ENCODE measurements at places on chromosomes 1 and 21. TPM values are rescaled to one million over a fixed set of nuclear protein-coding genes. Genes with fewer than 3 reads are reported as not detected.
A peak's percentile ranks its signal among the peaks of the same experiment; 100 is the strongest.

Gene TAS1R1
- not detected for total RNA-seq

Gene TSSK3
- total RNA-seq = 3.9 TPM

Gene NLRP3
- total RNA-seq = not detected

Gene DMRTB1
- not detected for total RNA-seq

DNA sequence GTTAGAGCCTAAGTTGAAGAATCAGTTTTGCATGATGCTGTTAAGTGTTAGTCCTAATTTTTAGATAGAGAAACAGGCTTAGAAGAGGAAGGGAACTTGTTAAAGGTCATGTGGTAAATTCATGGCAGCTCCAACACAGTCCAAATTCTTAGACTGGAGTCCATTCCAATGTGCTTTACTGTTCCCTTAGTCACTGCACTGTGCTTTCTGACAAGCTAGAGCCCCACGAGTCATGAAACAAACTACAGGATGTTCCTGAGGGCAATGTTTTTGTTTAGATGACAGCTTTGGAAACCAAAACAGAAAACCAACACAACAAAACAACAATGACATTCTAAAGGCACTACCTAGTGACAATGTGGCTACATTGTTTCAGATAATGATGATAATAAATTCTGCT lies 23.1 kb upstream of the RGS4 start:
- no peak for DNase-seq
- peaks cover 2% of the 10 kb centered on the region for H3K27me3 ChIP-seq
- no peak overlapping the region for H3K4me3 ChIP-seq
- no peaks in the 10 kb centered on the region for H3K36me3 ChIP-seq
- H3K27ac ChIP-seq = no peak overlapping the region

- H3K36me3 ChIP-seq = no peaks in the 10 kb centered on the region
- H3K27ac ChIP-seq = no peak overlapping the region
- H3K4me1 ChIP-seq = no peaks in the 10 kb centered on the region
- peaks cover 8% of the 10 kb centered on the region for H3K27me3 ChIP-seq
- no peak overlapping the region for H3K4me3 ChIP-seq
Measured at GRCh38 chr1:43220905-43221778, 48.6 kb upstream of the TMEM125 start.

DNA sequence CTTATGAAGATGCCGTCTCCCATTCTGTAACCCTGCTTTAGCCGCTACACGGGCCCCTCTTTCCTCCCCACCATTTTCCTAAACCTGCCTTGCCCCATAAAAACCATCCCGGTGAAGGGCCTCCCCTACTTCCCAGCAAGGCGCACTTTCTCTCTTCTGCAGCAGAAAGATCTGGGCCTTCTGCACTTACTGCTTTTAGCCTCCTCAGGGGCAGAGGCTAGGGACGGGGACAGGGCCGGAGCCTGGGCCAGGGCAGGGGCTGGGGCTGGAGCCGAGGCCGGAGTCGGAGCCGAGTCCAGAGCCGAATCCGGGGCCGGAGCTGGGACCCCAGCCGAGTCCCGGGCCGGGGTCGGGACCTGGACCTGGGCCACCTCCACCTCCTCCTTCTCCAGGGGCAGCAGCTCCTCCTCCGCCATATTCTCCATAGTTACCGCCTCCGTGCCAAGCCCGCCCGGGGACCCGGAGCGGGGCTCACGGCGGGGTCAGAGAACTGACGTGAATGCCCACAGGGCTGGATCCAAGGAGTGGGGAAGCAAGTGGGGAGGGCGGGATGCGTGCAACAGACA lies 382 bp downstream of the TRMT1L start:
- no peaks in the 10 kb centered on the region for H3K27me3 ChIP-seq
- peaks cover 30% of the 10 kb centered on the region for H3K4me1 ChIP-seq
- peak overlapping the region; percentile 99 for H3K27ac ChIP-seq
- H3K36me3 ChIP-seq = peaks cover under 1% of the 10 kb centered on the region

- peaks cover 3% of the 10 kb centered on the region for H3K36me3 ChIP-seq
- H3K4me3 ChIP-seq = no peak overlapping the region
- no peaks in the 10 kb centered on the region for H3K27me3 ChIP-seq
- no peak overlapping the region for H3K27ac ChIP-seq
- peaks cover 8% of the 10 kb centered on the region for H3K4me1 ChIP-seq
Measured at GRCh38 chr21:36841866-36842265, 124.6 kb downstream of the HLCS start.

- no peak overlapping the region for H3K4me3 ChIP-seq
- no peaks in the 10 kb centered on the region for H3K36me3 ChIP-seq
- DNase-seq = no peak
- no peak overlapping the region for H3K27ac ChIP-seq
- H3K4me1 ChIP-seq = peaks cover 17% of the 10 kb centered on the region
Measured at GRCh38 chr1:173503391-173503790, 26.3 kb downstream of the PRDX6 start.

- peaks cover 20% of the 10 kb centered on the region for H3K4me1 ChIP-seq
- H3K4me3 ChIP-seq = peak overlapping the region; percentile 74
- peaks cover 60% of the 10 kb centered on the region for H3K27me3 ChIP-seq
- DNase-seq = no peak
- H3K36me3 ChIP-seq = no peaks in the 10 kb centered on the region
Measured at GRCh38 chr1:75614399-75614756, 3.5 kb upstream of the SLC44A5 start.

DNA sequence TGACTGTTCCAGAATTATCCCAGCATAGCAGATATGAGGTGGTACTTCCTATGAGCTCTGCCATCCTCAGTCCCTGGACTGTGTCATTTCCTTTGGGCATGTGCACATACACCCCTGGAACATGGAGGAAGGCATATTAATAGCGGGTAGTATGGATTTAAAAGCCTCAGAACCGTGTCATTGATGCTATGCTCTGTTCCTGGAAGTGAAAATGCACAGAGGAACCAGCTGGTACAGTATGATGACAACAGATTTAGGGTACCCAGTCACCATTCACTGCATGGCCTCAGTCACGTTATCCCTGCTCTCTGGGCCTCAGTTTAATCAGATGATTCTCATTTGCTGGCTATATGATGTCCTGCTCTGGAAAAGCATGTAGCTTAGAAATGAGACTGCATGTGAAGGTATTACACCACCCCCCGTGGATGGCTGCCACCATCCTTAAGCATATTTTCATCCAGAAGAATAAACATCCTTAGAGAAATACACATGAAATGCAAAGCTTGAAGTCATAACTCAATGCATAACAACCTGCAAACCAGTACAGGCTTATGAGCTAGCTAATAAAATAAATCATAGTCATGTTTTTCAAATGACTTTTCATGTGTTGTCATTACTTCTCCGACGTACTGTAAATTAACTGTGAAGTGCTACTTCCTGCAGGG lies 37.8 kb downstream of the SETD4 start:
- peaks cover 2% of the 10 kb centered on the region for H3K4me1 ChIP-seq
- H3K27ac ChIP-seq = no peak overlapping the region
- H3K27me3 ChIP-seq = no peaks in the 10 kb centered on the region
- H3K36me3 ChIP-seq = peaks cover 2% of the 10 kb centered on the region

GRCh38 chr1:224592636-224593582 lies 23.2 kb upstream of the CNIH3 start:
- no peak for DNase-seq
- no peaks in the 10 kb centered on the region for H3K36me3 ChIP-seq
- H3K27ac ChIP-seq = no peak overlapping the region

GRCh38 chr1:194538453-194538852 lies 1352.0 kb upstream of the B3GALT2 start:
- no peaks in the 10 kb centered on the region for H3K27me3 ChIP-seq
- H3K36me3 ChIP-seq = no peaks in the 10 kb centered on the region
- no peak overlapping the region for H3K4me3 ChIP-seq
- no peak for DNase-seq
